ENCODE measurements at places on chromosomes 7 and 10.

GRCh38 chr7:116434820-116435341, 64.7 kb upstream of the CAV2 start:
- no peak for DNase-seq

GRCh38 chr7:142301299-142301698, 43.4 kb upstream of the PRSS58 start:
- DNase-seq = no peak

GRCh38 chr10:28291881-28292297, 11.0 kb downstream of the MPP7 start:
- no peak for DNase-seq

- no peak for DNase-seq
Measured at GRCh38 chr7:114181280-114181679, 233.3 kb upstream of the FOXP2 start.

DNA sequence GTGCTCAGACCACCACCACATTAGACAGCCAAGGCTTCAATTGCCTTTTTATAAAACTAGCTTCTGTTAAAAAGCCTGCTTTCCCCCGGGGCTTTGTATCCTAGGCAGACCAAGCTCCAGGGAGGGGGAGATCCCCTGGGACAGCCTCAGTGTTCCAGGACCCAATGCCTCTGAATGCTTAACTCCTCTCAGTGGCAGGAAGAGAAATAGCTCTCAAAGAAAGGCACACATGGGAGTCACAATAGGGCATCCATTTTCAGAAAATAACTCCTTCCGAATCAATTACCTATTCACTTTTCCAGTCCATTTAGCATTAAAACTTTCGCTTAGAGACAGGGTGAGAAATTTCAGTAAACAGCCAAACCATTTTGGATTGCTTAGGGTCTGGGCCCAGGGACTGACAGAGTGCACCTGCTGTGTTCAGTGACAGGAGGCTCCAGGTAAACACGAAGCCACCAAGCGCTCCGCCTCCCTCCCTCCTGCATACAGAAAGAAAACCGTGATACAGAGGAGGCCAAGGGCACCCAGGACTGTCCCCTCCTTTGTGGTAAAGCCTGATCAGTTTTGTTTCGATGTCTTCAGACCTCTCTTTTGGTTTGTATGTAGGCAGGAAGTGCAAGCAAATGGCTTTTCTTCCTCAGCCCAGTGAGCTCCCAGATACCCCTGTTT, 599.7 kb downstream of the KCNMA1 start:
- no peak for DNase-seq

GRCh38 chr7:115722302-115722977, 308.1 kb downstream of the TFEC start:
- DNase-seq = no peak

DNA sequence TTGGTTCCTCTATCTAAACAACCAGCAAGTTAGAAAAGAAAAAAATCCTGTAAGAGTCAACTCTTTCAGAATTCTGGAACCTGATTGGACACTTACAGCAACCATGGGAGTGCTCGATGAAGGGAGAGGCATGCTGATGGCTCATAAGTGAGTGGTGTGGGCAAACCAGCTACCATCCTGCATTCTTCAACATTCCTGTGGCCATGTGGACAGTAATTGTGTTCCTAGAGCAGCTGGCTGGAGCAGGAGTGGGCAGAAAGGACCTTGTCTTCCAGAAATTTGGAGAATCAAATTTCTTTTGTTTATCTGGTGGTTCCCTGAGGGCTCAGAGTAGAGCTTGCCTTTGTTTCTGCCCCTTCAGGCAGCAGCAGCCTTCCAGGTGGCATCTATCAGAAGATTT, 22.5 kb upstream of the MYL7 start:
- DNase-seq = no peak

GRCh38 chr7:124751027-124751426, 14.6 kb downstream of the GPR37 start:
- no peak for DNase-seq

GRCh38 chr10:73039635-73040034, 57.0 kb downstream of the P4HA1 start:
- DNase-seq = no peak

DNA sequence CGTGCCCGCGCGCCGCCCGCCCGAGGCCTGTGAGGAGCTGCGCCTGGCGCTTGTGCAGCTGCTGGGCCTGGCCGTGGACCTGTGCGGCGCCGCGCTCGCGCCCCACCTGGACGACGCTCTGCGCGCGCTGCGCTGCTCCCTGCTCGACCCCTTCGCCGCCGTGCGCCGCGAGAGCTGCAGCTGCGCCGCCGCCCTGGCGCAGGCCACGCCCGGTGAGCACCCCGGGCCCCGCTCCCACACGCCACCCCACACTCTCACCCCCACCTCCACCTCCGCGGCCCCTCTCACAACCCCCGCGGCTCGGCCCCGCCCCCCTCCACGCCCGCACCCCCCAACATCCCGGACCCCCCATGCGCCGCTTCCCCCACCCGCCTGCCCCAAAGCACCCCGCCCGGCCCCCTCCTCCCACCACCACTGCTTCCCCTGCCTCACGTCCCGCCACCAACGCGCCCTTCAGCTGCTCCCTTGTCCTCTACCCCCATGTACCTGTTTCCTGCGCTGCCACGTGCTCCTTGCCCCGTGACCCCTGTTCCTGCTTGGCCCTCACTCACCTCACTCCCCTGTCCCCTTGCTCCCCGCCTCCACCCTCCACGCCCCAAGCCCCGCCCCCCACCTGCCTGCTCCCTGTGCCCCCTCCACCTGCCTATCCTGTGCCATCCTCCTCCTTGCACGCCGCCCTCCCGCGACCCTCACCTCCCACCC, at the start of gene PRKAR1B:
PRKAR1B (minus strand) TSS at position 178 of the 702 bp plus-strand sequence. CDS start 15,776 bp downstream, outside the sequence.
- DNase-seq = peak; percentile 83

GRCh38 chr10:73576178-73576889, 14.8 kb downstream of the USP54 start:
- DNase-seq = no peak

DNA sequence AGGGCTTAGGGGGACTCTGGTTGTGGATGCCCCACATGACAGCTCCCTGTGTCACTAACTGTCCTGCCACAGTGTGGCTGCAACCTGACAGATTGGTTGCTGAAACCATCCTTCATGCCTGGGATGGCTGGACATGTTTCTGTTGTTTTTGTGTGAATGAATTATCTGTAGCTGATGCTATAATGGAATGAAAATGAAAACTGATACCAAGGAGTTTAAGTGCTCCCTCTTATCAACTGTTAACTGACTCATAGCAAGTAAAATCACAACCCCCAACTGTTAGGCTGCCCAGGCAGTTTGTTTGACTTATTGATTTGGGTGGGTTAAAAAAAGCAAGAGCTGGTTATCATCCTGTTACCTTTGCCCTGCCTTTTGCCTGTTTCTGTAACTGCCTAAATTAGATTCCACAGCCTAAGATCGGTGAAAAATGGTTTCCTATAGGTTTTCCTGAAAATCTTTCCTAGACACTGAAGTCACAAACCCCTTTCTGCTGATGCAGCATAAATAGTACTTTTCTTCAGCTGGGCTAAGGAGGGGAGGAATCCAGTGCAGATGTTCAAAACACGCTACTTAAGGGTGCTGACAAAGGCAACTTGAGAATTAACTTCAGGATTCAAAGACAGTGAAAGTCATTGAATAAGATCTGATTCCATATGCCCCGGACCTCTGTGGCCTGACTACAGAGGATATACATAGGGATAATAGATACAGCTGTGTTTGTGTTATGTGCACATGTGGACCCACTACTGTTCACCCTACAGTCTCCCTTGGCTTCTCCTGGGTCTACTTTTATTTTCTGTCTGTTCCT, 5.7 kb downstream of the FRAT2 start:
- no peak for DNase-seq

- no peak for DNase-seq
Measured at GRCh38 chr7:89054361-89054760, 258.8 kb upstream of the TEX47 start.

Data from GM12891 (cell line).